Cardiac septum (tissue), 1 donor: ENCODE measurements at places on chromosomes 11 and 22. TPM values are rescaled to one million over a fixed set of nuclear protein-coding genes. Genes with fewer than 3 reads are reported as not detected.

Gene SMC1B
- not detected for total RNA-seq

Gene THRSP
- total RNA-seq, result 2.0 TPM

Gene LRRC4C
- 0.43 TPM for total RNA-seq

Gene ACRV1
- total RNA-seq, result not detected

Gene OR8D4
- not detected for total RNA-seq

Gene NAV2
- total RNA-seq, result 50.8 TPM

DNA sequence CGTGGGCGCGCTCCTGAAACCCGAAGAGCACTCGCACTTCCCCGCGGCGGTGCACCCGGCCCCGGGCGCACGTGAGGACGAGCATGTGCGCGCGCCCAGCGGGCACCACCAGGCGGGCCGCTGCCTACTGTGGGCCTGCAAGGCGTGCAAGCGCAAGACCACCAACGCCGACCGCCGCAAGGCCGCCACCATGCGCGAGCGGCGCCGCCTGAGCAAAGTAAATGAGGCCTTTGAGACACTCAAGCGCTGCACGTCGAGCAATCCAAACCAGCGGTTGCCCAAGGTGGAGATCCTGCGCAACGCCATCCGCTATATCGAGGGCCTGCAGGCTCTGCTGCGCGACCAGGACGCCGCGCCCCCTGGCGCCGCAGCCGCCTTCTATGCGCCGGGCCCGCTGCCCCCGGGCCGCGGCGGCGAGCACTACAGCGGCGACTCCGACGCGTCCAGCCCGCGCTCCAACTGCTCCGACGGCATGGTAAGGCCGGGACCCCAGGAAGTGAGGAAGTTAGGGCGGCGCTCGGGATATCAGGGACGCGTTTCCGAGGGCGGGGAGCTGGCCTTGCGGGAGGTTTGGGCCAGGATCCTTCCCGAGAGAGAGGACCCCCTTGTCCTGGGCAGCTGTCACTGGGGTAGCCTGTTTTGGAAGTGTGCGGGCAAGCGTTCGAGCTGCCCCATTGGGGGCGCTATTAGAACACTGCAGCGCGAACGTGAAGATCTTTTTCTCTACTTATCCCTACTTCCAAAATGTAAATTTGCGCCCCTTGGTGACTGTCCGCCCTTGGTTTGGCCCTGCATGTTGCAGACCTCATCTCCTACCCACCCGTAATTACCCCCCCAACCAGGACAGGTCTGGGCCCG, 796 bp downstream of the MYOD1 start:
- DNase-seq, result peak; percentile 69

GRCh38 chr11:122584670-122585069, 70.9 kb upstream of the UBASH3B start:
- DNase-seq, result no peak

DNA sequence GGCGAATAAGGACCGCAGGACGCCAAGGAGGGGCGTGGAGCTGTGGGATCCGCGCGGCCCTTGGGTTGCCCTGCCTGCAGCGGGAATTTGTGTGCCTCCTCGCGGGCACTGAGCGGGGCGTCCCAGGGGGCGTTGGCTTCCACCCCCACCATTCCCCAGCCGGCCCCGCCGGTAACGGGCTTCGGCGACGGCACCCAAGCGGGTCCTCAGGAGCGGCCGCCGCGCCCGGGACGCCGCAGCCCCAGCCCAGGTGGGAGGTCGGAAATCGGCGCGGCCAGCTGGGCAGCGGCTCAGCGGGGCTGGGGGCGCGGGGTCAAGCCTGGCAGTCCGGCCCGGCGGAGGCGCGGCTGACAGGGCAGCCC, 320 bp downstream of the CLTCL1 start:
- DNase-seq, result peak; percentile 75

DNA sequence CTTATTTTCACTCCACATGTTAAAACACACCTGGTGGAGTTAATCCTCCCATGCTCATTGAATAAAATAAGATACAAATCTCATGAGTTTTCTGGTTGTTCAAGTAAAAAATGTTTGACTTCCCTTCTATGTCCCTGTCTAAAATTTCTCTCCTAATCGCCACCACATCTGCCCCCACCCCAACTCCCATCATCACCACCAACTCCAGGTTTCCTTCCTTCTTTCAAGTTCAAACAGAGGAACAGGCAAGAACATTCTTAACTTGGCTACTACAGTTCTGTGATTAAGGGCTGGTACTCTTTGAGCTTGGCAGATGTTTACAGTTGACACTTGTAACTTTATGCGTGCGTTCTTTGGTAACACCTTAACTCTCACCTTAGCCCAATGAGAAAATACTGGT, 9.1 kb upstream of the PSMA1 start:
- DNase-seq, result no peak

DNA sequence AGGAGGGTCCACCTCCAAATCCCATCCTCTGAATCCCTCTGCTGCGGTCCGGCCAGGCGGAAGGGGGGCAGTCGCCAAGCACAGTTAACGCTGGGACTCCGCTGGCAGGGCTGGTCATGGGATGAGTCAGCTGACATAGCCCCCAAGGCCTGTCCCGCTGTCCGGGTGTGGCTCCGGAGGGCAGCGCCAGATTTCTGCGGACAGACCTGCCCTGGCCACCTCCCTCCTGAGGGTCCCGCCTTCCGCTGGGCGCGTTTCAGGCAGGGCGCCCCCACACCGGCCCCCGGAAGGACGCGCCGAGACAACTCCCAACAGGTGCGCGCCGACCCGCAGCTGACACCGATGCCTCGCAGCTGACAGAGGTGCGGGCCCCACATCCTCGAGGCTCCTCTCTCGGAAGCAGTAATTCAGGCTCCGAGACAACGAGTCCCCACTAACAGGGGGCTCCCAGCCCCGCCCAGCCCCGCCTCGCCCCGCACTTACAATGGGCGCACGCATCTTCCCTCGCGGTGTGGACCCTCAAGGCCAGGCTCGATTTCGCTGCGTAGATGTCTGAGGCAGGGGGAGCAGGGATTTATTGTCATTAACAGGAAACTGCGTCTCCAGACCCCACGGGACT, 607 bp downstream of the PLAAT3 start:
- DNase-seq, result no peak

GRCh38 chr11:94728541-94728940, 39.6 kb upstream of the AMOTL1 start:
- no peak for DNase-seq

DNA sequence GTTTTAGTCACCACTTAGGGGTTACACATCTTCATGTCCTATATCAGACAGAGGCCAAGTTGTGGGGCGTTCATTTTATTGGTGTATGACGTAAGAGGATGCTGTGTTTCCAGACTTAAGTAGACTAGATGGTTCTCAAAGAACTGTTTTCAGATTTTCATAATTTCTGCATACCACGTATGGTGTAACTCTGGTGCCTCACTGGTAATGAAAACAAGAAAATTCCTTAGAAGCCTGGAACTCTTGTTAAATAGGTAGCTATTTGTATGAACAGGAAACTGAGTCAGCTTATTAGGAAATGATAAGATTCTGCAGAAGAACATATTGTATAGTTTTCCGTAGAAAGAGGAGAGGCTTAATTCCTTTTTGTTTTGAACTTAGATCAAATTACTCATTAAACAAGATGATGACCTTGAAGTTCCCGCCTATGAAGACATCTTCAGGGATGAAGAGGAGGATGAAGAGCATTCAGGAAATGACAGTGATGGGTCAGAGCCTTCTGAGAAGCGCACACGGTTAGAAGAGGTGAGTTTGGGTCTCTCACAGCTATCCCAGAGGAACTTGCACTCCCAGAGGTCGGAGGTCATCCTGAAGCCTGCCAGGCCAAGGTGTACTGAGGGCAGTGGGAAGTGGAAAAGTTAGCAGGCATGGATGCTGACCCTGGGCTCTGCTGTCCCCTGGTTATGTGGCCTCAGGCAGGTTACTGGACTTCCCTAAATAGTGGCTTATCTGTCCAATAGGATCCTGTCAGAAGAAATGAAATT, 3.9 kb downstream of the CDC45 start:
- no peak for DNase-seq

DNA sequence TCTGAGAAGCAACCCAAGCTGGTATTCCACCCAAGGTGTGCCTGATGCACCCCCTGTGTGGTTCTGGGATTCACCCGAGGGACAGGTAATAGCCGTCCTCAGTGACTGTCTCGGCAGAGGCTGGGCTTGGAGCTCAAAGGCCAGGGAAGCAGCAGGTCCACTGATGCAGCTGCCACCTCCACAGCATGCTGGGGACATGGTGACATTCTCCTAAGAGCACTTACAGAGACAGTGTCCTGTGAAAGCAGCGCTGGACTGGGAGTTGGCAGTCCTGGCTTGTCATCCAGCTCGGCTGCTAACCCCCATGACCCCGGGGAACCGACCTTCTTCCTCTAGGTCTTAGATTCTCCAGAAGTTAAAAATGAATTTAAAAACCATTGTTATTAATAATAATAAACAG, 72.8 kb downstream of the RPUSD4 start:
- DNase-seq, result no peak
